Activated CD8-positive, alpha-beta memory T cell treated with anti-CD3 and anti-CD28 coated beads for 4 hours (primary cell): ENCODE measurements at places on chromosomes 7 and 10.

- no peak for DNase-seq
Measured at GRCh38 chr10:48462482-48463020, 142.3 kb downstream of the ARHGAP22 start.

GRCh38 chr10:26509307-26509706, 71.2 kb downstream of the APBB1IP start:
- DNase-seq: no peak

DNA sequence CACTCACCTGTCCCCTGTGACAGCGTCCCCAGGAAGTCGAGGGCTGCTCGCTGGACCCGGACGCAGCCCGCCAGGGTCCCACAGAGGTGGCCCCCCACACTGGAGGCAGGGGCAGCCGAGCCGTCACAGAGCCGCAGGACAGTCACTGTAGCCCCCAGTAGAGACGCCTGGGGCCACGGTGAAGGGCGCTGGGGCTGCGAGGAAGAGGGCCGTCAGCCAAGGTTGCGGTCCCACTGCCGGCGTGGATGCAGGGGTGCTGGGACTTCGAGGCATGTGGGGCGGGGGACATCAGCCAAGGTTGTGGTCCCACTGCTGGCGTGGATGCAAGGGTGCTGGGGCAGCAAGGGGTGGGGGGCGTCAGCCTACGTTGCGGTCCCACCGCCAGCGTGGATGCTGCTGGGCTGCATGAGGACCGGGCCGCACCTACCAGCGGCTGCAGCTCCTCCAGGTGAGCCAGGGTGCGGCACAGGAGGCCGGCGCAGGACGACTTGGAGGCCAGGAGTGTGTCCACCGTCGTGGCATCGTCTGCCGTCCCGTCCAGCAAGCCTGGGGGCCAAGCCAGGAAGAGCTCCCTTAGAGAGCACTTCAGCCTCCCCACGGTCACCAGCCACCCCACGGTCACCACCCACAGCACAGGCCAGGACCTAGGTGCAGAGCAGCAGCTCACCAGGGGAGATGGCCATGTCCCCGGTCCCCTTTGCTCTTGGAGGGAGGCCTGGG, 13.9 kb downstream of the BRAT1 start:
- DNase-seq: no peak

- DNase-seq: no peak
Measured at GRCh38 chr10:32000937-32001336, 55.3 kb downstream of the KIF5B start.

GRCh38 chr10:43861966-43862751, 213.5 kb upstream of the ZNF32 start:
- no peak for DNase-seq

DNA sequence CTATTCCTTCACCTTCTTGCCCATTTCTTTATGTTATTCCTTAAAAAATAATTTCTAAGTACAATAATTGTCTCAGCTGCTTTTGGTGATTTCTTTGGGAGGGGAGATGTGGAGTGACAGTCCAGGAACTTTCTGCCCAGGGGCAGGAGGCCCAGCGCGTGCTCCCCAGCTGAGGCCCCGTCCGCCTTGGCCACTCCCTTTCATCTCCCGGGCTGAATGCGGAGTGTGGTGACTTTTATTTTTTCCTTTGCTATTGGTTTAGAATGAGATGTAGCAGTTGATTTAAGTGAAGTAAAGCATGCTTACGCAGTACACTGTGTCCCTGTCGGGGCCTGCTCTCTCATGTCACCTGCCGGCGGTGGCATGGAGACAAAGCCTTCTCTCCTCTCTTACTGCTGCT, 141.6 kb downstream of the MGMT start:
- no peak for DNase-seq

- no peak for DNase-seq
Measured at GRCh38 chr10:117163061-117163953, 25.2 kb upstream of the VAX1 start.

GRCh38 chr10:50554376-50554994, 69.3 kb downstream of the SGMS1 start:
- no peak for DNase-seq

DNA sequence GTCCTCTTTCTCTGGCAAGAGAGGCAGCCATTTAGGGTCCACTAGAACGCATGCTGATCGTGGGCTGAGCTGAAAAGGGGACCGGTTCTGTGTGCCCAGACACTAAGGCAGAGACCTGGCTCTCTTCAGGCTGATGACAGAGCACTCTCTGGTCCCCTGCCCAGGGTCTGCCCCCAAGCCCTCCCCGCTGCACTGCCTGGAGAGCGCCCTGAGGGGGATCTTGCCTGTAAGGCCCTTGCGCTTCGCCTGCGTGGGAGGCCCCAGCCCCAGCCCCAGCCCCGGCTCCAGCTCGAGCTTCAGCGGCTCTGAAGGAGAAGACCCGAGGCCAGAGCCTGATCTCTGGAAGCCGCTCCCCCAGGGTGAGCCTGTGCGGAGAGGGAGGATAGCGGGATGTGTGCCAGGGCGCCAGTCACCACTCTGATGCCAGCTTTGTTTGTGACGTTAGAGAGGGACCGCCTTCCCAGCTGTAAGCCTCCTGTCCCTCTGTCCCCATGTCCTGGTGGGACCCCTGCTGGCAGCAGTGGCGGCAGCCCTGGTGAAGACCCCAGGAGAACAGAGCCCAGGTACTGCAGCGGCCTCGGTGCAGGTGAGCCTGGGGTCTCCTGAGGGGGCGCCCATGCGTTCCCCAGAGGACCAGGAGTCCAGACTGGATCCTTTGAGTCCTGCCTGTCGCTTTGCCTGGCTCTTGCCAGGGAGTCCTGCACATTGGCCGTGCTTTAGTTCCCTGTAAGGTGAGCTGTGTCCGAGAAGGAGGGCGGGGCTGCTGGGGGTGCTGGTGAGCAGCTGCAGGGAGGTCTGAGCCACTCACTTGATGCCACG, 43.2 kb downstream of the ZNF467 start:
- no peak for DNase-seq

- no peak for DNase-seq
Measured at GRCh38 chr7:133293384-133294160, 40.7 kb downstream of the EXOC4 start.
